ENCODE measurements at places on chromosomes 1 and 21. TPM values are rescaled to one million over a fixed set of nuclear protein-coding genes. Genes with fewer than 3 reads are reported as not detected.

Gene CIART
- total RNA-seq = 0.75 TPM

Gene CEP350
- 66.4 TPM for total RNA-seq

Gene CLCNKA
- total RNA-seq = 1.4 TPM

Gene NTMT2
- total RNA-seq = not detected

Gene TAF12
- 15.0 TPM for total RNA-seq

Gene PROX1
- 0.96 TPM for total RNA-seq

Data from omental fat pad (tissue), 4 donors.